ENCODE measurements at places on chromosomes 16 and 17.

DNA sequence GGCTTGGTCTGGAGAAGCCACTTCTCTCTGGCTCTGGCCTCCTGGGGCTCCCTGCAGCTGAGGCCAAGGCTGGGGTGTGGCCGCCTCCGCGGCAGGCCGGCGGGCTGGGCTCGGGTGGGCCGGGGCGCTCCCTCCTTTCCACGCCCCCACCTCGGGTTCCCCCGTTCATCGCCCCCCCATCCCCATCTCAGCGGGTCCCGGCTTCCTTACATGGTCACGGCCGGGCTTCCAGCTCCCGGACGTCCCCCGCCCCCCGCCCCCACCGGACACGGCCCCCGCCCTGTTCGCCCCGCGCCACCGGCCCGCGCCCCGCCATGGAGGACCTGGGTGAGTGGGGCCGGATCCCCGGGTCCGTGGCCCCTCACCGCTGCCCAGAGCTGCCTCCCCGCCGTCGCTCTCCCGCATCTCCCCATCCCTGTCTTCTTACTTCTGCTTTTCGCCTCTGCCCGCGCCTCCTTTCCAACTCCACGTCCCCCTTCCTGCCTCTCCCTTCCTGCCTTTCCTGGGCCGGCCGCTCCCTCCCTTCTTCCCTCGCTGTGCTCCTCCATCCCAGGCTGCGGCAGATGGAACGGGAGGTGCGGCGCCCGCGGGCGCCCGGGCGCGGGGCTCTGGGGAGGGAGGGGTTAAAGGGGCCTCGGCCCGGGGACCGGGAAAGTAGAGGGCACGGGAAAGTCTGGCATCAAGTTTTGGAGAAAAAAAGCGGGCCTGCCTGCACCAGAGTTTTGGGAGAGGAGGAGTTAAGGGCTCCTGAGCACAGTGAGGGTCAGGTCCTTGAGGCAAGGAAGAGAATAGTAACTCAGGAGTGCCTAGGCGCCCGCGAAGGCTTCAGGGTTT lies at the start of gene TGFB1I1:
TGFB1I1 (plus strand) TSS at position 278 of the 834 bp plus-strand sequence; CDS start at position 315, 37 bp downstream.
- no peak for DNase-seq

DNA sequence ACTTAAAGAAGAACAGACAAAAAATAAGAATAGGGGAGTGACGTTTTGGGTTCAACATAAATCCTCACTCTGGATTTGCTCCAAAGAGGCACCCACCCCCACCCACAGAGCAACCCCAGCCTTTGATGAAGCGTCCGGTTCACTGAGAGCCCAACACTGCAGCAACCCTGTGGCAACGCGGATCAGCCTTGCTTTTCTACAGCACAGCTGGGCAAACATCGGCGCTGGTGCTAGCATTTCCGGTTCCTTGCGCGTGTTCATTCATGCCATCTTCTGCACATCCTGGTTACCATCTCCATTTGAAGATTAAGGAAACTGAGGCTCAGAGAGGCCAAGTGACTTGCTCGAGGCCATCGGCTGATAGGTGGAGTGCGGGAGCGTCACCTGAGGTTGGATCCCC lies 8.7 kb upstream of the GINS2 start:
- no peak for DNase-seq

DNA sequence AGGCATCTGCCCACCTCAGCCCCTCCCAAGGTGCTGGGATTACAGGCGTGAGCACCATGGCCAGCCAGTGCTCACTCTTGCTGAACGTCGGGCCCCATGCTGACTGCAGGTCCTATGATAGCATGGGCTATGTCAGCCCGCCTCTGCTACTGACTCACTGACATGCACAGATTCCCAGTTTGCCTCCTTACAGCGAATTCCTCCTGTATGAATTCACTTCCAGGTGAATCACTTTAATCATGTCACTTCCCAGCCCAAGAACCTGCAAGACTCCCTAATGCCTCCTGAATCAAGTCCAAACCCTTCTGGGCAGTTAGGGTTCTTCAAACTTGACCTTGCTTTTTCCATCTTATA lies 16.1 kb upstream of the UBTF start:
- DNase-seq, result no peak

DNA sequence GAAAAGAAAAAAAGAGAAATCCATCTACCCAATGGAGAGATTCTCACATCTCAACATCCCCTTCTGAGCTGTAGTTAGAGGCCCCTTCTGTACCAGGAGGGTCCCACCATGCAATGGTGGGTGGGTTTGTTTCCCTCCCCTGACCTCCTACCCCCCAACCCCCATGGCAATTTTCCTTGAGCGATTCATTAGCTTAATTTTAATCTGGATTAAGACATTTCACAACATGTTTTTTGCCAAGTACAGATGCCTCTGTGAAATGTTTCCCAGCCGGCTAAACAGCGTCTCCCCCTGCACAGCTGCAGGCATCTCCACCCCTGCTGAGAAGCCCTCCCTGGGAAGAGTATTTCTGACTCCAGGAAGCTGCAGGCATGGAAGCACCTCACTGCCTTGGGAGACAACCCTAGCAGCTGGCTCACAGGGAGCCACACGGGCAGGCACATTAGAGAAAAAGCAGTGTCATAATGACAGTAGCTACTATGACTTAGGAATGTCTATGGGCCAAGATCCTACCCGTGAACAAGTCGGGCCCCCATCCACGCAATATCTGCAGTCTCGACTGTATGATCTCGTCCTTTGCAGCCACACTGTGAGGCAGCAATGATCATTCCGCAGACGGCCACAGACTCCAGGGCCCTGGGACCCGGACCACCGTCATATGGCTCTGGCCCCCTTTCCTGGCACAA lies 117.3 kb downstream of the ADCY9 start:
- DNase-seq, result no peak

DNA sequence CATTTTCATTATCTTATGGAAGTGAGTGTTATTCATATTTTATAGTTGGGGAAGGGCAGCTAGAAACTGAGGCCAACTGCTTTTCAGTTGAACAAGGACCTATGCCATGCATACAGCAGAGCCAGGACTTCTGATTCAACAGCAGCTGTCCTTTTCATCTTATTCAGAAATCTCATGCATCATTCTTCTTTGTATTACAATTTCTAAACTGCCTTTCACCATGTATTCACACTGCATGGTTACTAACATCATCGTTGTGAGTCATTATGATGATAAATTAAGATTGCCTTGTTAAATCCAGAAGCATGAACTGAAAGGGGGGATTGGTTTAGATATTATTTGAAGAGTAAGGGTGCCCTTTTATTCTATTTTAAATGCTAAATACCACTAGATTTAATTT lies 1470.1 kb upstream of the GOT2 start:
- DNase-seq, result no peak

DNA sequence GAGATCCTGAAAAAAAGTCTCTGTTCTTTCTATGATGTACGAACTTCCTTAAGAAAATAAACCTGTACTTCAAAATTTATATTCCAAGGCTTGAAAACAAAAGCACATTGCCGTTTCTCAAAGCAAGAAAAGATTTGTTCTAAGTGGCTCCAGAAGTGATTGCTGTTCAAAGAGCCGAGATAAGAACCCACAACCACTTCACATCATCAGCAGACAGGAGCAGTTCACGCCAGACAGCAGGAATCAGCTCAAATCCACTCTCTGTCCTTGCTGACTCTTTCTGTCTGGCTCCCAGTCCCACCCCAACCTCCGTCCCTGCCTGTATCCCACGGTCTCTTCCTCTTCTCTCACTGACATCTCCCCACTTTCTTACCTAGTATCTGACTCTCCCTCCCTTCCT lies 85.0 kb upstream of the MYOCD start:
- DNase-seq, result no peak

DNA sequence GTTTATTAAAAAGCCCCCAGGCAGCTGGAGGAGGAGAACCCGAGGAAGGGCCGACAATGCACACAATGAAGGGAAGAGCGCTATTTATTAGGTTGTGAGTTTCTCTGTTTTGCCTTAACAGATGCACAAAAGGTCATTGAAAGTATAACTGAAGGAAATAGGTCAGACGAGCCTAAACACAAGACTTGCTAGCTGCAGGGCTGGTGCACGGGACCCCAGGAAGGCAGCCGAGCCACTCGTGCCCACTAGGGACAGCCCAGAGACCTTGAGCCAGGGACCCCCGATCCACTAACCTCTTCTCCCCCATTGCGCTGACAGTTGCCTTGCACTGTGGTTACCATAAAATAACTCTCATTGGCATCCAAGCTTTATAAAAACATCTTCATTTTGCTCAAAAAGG lies 11.3 kb downstream of the LITAFD start:
- no peak for DNase-seq

GRCh38 chr17:14205992-14206461 lies 30.6 kb downstream of the CDRT15 start:
- DNase-seq, result peak; percentile 62

GRCh38 chr17:33292201-33292980 lies 704 bp downstream of the ASIC2 start:
- no peak for DNase-seq

- no peak for DNase-seq
Observed at GRCh38 chr17:72426948-72427760, 306.3 kb downstream of the SOX9 start.

GRCh38 chr16:68130520-68130919 lies 45.4 kb downstream of the NFATC3 start:
- DNase-seq, result no peak

- no peak for DNase-seq
Observed at GRCh38 chr16:25256695-25257469, 763 bp downstream of the ZKSCAN2 start.

GRCh38 chr17:36859706-36860105 lies 77.6 kb upstream of the LHX1 start:
- DNase-seq, result no peak
